ENCODE measurements at places on chromosomes 1 and 21. TPM values are rescaled to one million over a fixed set of nuclear protein-coding genes. Genes with fewer than 3 reads are reported as not detected.

- no peaks in the 10 kb centered on the region for H3K4me1 ChIP-seq
- H3K4me3 ChIP-seq, result no peak overlapping the region
- H3K27me3 ChIP-seq, result peaks cover 37% of the 10 kb centered on the region
- no peak overlapping the region for H3K27ac ChIP-seq
- DNase-seq, result no peak
- H3K36me3 ChIP-seq, result peaks cover 3% of the 10 kb centered on the region
Observed at GRCh38 chr1:22969304-22969709, 3.4 kb downstream of the LACTBL1 start.

RIMKLA gene
- total RNA-seq, result 2.5 TPM

GRCh38 chr1:63615768-63616420 lies 22.7 kb downstream of the PGM1 start:
- H3K4me3 ChIP-seq, result no peak overlapping the region
- H3K27me3 ChIP-seq, result no peaks in the 10 kb centered on the region
- peaks cover 2% of the 10 kb centered on the region for H3K36me3 ChIP-seq
- peak; percentile 75 for DNase-seq
- H3K27ac ChIP-seq, result no peak overlapping the region
- peaks cover 3% of the 10 kb centered on the region for H3K4me1 ChIP-seq

DNA sequence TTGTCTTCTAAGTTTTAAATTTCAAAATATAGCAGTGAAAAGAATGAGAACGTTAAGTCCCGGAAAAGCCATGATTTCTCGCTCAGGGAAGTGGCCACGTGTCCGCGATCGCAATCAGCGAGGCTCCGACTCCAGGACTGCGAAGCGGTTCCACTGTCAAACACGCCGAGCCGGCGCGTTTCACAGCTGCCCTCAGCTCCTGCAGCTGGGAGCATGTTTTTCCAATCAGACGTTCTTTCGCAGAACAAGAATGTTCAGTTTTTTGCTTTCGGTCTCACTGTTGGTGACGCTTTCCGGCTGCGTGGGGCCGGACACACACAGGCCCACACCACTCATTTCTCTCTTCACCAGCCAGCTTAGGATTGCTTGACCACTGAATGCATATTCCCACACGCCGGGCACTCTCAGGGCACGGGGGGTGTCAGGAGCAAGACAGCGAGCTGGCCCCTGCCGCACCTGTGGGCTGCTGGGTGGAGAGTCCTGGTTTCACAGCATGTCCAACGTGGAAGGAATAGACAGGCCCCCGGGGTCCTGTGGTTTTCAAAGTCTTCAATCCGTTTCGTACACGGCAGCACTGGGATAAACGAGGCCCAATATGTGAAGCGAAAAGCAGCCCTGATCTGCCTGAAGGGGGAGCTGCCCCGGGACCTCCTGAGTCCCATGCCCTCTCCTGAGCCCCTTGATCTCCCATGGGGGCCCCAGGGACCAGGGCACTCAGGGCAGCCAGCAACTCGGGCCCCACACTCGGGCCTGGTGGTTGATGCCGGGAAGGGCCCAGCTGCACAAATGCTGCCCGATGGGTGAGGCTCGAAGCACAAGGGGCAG lies 47.3 kb upstream of the COL18A1 start:
- H3K36me3 ChIP-seq, result no peaks in the 10 kb centered on the region
- peaks cover 27% of the 10 kb centered on the region for H3K27me3 ChIP-seq
- H3K4me1 ChIP-seq, result no peaks in the 10 kb centered on the region
- H3K4me3 ChIP-seq, result no peak overlapping the region
- H3K27ac ChIP-seq, result no peak overlapping the region
- no peak for DNase-seq

- no peak overlapping the region for H3K27ac ChIP-seq
- H3K36me3 ChIP-seq, result no peaks in the 10 kb centered on the region
- DNase-seq, result no peak
- H3K4me3 ChIP-seq, result no peak overlapping the region
Observed at GRCh38 chr1:16151196-16151994, 4.5 kb downstream of the EPHA2 start.

- no peak for DNase-seq
- no peak overlapping the region for H3K27ac ChIP-seq
- H3K4me3 ChIP-seq, result no peak overlapping the region
- H3K4me1 ChIP-seq, result peaks cover 16% of the 10 kb centered on the region
- H3K36me3 ChIP-seq, result no peaks in the 10 kb centered on the region
- peaks cover 69% of the 10 kb centered on the region for H3K27me3 ChIP-seq
Observed at GRCh38 chr1:26046246-26047095, 553 bp upstream of the SLC30A2 start.

CLDN19 gene
- not detected for total RNA-seq

DNA sequence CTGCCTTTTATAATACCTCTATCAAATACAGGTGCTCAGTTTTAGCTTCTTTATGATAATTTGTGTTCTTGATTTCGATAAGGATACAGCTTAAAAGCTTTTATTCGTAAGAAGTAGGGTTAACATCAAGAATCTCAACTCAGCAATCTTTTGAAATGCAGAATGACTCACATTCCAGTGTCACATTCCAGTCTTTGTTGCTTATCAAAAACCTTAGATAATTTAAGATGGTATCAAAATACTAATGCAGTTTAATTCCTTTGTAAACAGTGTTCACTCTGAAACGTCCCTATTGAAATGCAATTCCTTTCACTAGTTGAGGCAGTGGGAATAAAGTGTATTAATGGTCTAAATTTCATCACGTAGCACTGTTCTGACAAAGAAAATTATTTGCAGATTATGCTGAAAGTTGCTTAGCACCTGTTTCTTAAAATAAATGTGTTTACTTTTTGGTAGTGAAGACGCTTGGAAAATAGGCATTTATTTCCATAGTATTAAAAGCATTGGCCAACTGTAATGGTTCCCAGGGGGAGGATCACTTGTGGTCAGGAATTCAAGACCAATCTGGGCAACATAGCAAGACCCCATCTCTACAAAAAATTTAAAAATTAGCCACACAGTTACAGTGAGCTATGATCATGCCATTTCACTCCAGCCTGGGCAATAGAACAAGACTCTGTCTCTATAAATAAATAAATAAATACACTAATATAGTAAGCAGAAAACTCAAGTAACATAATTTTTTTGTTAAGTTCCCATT lies 10.1 kb upstream of the CNN3 start:
- H3K4me1 ChIP-seq, result no peaks in the 10 kb centered on the region
- no peak overlapping the region for H3K4me3 ChIP-seq
- no peak for DNase-seq
- peaks cover 5% of the 10 kb centered on the region for H3K27me3 ChIP-seq
- H3K27ac ChIP-seq, result no peak overlapping the region

ANGPTL3 gene
- total RNA-seq, result not detected

- no peak overlapping the region for H3K4me3 ChIP-seq
- peaks cover 4% of the 10 kb centered on the region for H3K36me3 ChIP-seq
- no peak for DNase-seq
- peaks cover 1% of the 10 kb centered on the region for H3K27me3 ChIP-seq
Observed at GRCh38 chr1:182376936-182377574, 14.5 kb downstream of the GLUL start.

- DNase-seq, result no peak
- no peaks in the 10 kb centered on the region for H3K4me1 ChIP-seq
- no peaks in the 10 kb centered on the region for H3K36me3 ChIP-seq
- H3K4me3 ChIP-seq, result no peak overlapping the region
- no peak overlapping the region for H3K27ac ChIP-seq
Observed at GRCh38 chr1:3168678-3169077, 99.7 kb downstream of the PRDM16 start.

KPRP gene
- total RNA-seq, result not detected

DNA sequence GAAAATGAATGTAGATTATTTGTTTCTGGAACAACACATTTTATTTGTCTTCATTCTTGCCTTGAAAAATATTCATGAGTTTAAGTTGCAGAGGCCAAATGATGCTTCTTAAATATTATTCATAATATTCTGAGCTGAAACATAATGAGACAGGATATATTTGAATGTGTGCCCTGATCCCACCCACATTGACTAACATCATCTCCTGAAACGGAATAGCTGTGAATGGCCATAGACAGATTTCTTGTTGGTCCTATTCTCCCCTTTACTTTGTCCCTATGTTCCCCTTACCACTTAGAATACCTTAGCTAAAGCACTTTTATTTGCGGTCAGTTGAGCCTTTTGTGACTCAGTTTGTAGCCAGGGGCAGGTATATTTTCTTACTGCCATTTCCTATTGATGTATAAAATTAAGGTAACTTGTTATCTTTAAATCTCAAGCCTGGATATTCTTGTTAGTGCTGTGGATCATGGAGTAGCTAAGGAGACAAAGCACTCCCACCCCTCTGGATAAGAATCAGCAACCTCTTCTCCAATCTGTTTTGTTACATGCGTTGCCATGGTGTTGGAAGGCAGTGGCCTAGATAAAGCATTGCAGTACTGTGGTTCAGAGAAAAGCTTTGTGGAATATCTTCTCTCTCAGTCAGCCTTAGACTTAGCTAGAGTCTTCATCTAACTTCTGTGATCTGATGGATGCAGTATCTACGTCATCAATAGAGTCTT lies 478.5 kb upstream of the DEPDC1 start:
- DNase-seq, result no peak
- no peaks in the 10 kb centered on the region for H3K36me3 ChIP-seq
- no peak overlapping the region for H3K27ac ChIP-seq
- no peaks in the 10 kb centered on the region for H3K27me3 ChIP-seq

GUCA2A gene
- total RNA-seq, result not detected

- H3K36me3 ChIP-seq, result peaks cover 34% of the 10 kb centered on the region
- H3K27ac ChIP-seq, result no peak overlapping the region
- H3K27me3 ChIP-seq, result no peaks in the 10 kb centered on the region
Observed at GRCh38 chr1:176068901-176069300, 138.2 kb downstream of the COP1 start.

GRCh38 chr1:201648066-201648906 lies 109.4 kb downstream of the NAV1 start:
- DNase-seq, result no peak
- no peak overlapping the region for H3K27ac ChIP-seq
- H3K4me3 ChIP-seq, result no peak overlapping the region

DNA sequence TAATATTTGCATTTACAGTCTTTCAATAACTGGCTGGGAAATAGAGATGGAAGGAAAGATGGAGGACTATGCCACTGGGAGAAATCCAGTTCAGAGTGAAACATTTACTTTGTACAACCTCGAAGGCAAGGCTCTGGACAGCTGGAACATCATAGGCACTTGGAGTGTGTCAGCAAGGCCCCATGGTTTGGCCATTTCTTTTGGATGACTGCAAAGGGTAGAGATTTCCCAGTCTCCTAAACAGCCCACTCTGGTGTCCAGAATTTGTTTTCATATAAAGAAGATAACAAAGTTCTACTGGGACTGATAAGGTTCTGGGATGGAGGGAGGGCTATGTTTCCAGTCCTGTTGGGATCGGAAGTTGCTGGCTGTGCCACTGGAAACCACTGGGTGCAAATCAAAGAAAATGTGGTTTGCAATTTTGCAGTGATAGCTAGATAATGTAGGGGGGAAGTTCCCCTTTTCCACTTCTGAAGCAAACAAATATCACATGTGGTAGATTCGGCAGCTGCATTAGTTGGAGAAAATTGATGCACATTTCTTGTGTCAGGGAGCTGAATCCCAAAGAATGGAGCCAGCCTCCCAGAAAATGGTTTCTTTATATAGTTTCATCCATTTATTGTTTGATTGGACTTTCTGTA lies 16.2 kb downstream of the KCND3 start:
- H3K36me3 ChIP-seq, result no peaks in the 10 kb centered on the region
- no peak overlapping the region for H3K27ac ChIP-seq
- H3K4me3 ChIP-seq, result no peak overlapping the region
- H3K4me1 ChIP-seq, result no peaks in the 10 kb centered on the region
- H3K27me3 ChIP-seq, result peaks cover 41% of the 10 kb centered on the region
- DNase-seq, result no peak

- peak overlapping the region; percentile 93 for H3K4me3 ChIP-seq
- peaks cover 19% of the 10 kb centered on the region for H3K4me1 ChIP-seq
- H3K36me3 ChIP-seq, result peaks cover 4% of the 10 kb centered on the region
- peak overlapping the region; percentile 90 for H3K27ac ChIP-seq
- H3K27me3 ChIP-seq, result peaks cover 9% of the 10 kb centered on the region
Observed at GRCh38 chr1:218284377-218284916, 646 bp upstream of the RRP15 start.

LEPR gene
- total RNA-seq, result 1.3 TPM

DNA sequence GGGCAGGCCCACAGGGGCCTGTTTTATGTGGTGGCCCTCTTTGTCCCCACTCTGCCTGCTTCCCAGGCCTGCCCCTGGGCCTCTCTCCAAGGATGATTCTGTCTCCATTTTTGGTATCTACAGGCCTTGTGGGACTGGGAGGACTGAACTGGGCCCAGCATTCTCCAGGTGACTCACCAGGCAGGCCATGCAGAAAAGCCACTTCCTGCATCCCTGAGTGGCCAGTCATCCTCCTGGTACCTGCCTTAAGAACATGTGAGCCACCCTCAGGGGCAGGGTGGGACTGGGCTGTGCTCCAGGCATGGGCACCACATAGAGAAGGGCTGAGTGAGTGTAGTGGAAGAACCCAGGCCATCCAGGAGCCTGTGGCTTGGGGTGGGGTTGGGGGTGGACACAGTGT lies 20.0 kb upstream of the BCAR3 start:
- H3K4me1 ChIP-seq, result peaks cover 4% of the 10 kb centered on the region
- H3K27me3 ChIP-seq, result peaks cover 3% of the 10 kb centered on the region
- no peak for DNase-seq
- H3K27ac ChIP-seq, result no peak overlapping the region

DNA sequence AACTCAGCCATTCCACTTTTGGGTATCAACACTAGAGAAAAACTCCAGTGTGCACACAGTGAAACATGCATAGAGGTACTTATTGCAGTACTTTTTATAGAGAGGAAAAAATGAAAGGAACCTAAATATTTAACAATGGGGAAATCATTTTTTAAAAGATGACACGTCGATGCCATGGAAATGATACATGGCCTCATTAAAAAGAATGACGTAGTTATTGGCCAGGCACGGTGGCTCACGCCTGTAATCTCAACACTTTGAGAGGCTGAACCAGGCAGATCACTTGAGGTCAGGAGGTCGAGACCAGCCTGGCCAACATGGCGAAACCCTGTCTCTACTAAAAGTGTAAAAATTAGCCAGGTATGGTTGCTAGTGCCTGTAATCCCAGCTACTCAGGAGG lies 42.5 kb downstream of the MATN1 start:
- peaks cover 32% of the 10 kb centered on the region for H3K27me3 ChIP-seq
- H3K27ac ChIP-seq, result no peak overlapping the region
- no peaks in the 10 kb centered on the region for H3K4me1 ChIP-seq
- no peak for DNase-seq

PCP4L1 gene
- total RNA-seq, result 0.34 TPM

GRCh38 chr1:156135930-156136871 lies 17.2 kb upstream of the SEMA4A start:
- no peak overlapping the region for H3K4me3 ChIP-seq
- no peaks in the 10 kb centered on the region for H3K36me3 ChIP-seq
- no peak for DNase-seq
- H3K27me3 ChIP-seq, result no peaks in the 10 kb centered on the region
- H3K27ac ChIP-seq, result no peak overlapping the region

GRCh38 chr1:198364471-198364870 lies 176.0 kb downstream of the ATP6V1G3 start:
- peaks cover 2% of the 10 kb centered on the region for H3K36me3 ChIP-seq
- H3K27me3 ChIP-seq, result peaks cover 2% of the 10 kb centered on the region
- no peak overlapping the region for H3K4me3 ChIP-seq
- DNase-seq, result no peak

SHC1 gene
- 72.4 TPM for total RNA-seq

H3-3A gene
- total RNA-seq, result 541 TPM

Data from activated CD8-positive, alpha-beta T cell treated with anti-CD3 and anti-CD28 coated beads, Interleukin-2, amount 10 ng/mL, durations not matched to agents 7 days and 5 days (primary cell).